HepG2 (cell line): ENCODE measurements at places on chromosomes 2 and 18. TPM values are rescaled to one million over a fixed set of nuclear protein-coding genes. Genes with fewer than 3 reads are reported as not detected.

The CEP76 gene
- 15.1 and 19.4 TPM in 2 replicates for total RNA-seq

The CLHC1 gene
- 12.1 and 12.6 TPM in 2 replicates for total RNA-seq

The GAREM2 gene
- total RNA-seq: 0.31 and 0.38 TPM in 2 replicates

The IL36G gene
- total RNA-seq: not detected in 2 replicates

The ALPG gene
- total RNA-seq: not detected in 2 replicates

The DYTN gene
- total RNA-seq: not detected in 2 replicates

The FOSL2 gene
- 2.3 and 3.4 TPM in 2 replicates for total RNA-seq

The CDH20 gene
- not detected in 2 replicates for total RNA-seq

The CEP68 gene
- 5.7 TPM in 2 replicates for total RNA-seq

The SERPINB7 gene
- total RNA-seq: not detected in 2 replicates

The UGT1A3 gene
- 0.11 TPM in 1 of 2 replicates, not detected in the other for total RNA-seq

The AQP12B gene
- not detected in 2 replicates for total RNA-seq

DNA sequence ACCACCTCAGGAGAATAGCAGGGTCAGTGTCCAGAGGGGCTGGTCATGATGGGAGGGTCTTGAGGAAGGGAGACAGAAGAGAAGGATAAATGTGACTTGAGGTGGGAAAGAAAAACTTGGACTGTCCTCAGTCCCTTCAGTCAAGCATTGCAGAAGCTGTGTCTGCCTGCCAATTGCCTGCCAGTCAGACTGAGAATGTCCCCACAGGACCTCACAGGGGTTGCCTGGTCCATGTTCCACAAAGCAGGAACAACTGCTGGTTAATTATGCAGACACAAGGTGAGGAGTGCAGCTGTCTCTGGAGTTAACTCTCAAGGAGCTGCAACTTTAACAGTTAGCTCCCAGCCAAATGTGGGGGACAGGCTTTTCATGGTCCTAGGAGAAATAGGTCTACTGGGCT lies 75.7 kb downstream of the TRIM43 start:
- no peak for DNase-seq

GRCh38 chr18:35949903-35950627 lies 22.4 kb upstream of the RMP24 start:
- DNase-seq: peak; percentile 56

DNA sequence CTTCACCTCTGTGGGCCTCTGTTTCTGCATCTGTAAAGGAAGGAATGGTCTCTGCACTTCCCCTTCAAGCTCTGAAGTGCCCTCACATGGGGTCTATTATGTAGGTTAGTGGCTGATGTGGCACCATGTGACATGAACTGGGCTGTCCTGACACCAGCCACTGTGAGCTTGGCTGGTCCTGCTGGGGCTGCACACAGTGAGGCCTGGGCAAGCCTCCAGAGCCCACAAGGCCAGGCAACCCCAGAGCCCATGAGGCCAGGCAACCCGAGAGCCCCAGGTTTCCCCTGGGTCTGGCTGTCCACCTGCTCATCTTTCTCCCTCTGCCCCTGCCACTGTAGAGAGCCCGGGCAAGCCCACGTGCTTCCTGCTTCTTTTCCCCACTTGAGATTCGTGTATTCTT lies 150.1 kb upstream of the SMAD2 start:
- DNase-seq: no peak

- no peak for DNase-seq
These were observed 43.0 kb downstream of the ZNF519 start for GRCh38 chr18:14089191-14089590.

- DNase-seq: no peak
These were observed 428.3 kb downstream of the NCKAP5 start for GRCh38 chr2:133139847-133140533.

- no peak for DNase-seq
These were observed 95.3 kb downstream of the FSIP2 start for GRCh38 chr2:185833864-185834263.

- DNase-seq: no peak
These were observed 231.9 kb downstream of the BCL2 start for GRCh38 chr18:63087421-63088230.

- DNase-seq: no peak
These were observed 171.3 kb downstream of the CDH19 start for GRCh38 chr18:66432636-66433035.

DNA sequence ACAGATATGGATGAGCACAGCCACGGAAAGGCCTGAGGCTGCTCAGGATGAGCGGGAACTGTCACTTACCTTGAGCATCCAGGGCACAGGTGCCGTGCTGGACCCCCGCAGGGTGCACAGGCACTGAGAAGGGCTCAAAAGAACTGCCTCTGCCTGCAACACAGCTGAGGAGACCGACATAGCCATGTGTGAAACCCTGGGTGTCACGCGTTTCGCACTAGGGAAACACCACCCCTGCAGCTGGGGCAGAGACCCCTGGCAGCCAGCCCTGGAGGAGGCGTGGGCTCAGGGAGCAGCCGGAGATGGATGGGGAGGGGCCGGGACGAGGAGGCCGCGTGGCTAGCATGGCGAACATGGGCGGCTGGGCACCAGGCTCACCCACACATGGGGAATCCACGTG lies 228.9 kb downstream of the EIPR1 start:
- no peak for DNase-seq

DNA sequence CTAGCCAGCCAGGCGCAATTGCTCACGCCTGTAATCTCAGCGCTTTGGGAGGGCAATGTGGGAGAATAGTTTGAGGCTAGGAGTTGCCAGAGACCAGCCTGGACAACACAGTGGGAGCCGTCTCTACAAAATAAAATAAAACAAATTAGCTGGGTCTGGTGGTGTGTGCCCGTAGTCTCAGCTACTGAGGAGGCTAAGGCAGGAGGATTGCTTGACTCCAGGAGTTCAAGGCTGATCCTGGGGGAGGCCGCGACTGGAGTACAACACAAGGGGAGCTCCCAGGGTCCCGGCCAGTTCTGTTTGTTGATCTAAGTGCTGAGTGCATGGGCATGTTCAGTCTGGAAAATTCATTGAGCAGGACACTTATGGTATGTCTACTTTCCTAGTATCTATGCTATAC lies 2.6 kb downstream of the ST3GAL5 start:
- DNase-seq: no peak

- DNase-seq: no peak
These were observed 37.2 kb downstream of the KYNU start for GRCh38 chr2:142914507-142915313.

- DNase-seq: no peak
These were observed 17.2 kb upstream of the UGT1A9 start for GRCh38 chr2:233654501-233654900.

- no peak for DNase-seq
These were observed 23.2 kb downstream of the RRM2 start for GRCh38 chr2:10145519-10146357.

GRCh38 chr2:12774395-12774727 lies 57.6 kb downstream of the TRIB2 start:
- DNase-seq: no peak

DNA sequence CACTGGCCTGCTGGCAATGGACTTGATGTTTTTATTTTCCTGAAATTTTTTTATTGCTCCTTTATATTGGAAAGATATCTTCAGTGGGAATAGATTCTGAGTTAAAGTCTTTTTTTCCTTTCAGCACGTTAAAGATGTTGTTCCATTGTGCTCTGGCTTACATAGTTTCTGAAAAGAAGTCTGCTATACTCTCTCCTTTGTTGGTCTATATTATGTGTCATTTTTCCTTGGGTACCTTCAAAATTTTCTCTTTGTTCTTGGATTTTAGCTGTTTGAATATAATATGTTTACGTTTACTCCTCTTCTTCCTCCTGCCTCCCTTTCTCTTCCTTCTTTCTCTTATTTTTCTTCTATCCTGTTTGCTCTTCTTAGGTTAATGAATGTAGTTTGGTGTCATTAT lies 105.5 kb downstream of the CAPN13 start:
- no peak for DNase-seq

DNA sequence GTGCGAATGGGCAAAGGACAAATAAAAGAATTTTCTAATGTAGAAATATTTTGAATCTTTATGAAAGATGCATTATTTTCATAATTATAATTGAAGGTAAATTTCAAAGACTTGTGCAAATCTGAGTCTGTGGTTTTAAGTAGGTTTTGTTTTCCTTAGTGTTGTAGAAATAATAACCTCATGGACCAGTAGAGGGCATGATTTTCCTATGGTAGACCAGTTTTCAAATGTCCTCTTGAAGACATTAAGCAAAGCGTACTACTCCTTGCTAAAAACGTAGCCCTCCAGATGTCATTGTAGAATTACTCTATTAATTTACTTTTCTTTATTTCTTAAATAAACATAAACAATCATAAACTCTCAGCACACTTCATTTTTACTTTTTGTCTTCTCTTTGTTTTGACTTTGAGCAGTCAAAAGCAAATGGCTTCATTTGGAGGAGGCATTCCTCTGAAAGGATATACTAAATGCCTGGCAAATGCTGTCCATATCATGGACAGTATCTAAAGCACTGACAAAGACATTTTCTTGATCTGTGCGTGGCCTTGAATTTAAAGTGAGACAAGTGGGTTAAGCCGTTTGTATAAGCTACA lies 85.8 kb upstream of the FAM237A start:
- DNase-seq: peak; percentile 25

GRCh38 chr2:177264209-177264692 lies 276 bp downstream of the NFE2L2 start:
- DNase-seq: no peak
